Activated T-helper 17 cell treated with anti-CD3 and anti-CD28 coated beads, Interleukin-2, amount 50 U/mL, for 72 hours (primary cell): ENCODE measurements at places on chromosomes 3 and 15. TPM values are rescaled to one million over a fixed set of nuclear protein-coding genes. Genes with fewer than 3 reads are reported as not detected.

- no peak for ATAC-seq
These were observed 165.7 kb upstream of the TSC22D2 start for GRCh38 chr3:150242220-150242936.

GRCh38 chr3:103614719-103615118 is 1179.9 kb downstream of the ZPLD1 start:
- ATAC-seq, result no peak

GRCh38 chr3:11717768-11718636 is 74.3 kb upstream of the VGLL4 start:
- ATAC-seq, result no peak

DNA sequence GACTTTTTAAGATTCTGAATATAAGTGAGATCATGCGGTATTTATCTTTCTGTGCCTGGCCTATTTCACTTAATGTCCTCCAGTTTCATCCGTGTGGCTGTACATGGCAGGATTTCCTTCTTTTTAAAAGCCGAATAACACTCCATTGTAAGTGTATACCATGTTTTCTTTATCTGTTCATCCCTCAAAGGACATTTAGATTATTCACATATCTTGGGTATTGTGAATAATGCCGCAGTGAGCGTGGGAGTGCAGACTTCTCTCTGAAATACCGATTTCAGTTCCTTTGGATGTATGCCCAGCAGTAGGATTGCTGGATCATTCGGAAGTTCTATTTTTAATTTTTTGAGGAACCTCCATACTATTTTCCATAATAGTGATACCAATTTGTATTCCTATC is 136.1 kb downstream of the APBA2 start:
- ATAC-seq, result no peak

DNA sequence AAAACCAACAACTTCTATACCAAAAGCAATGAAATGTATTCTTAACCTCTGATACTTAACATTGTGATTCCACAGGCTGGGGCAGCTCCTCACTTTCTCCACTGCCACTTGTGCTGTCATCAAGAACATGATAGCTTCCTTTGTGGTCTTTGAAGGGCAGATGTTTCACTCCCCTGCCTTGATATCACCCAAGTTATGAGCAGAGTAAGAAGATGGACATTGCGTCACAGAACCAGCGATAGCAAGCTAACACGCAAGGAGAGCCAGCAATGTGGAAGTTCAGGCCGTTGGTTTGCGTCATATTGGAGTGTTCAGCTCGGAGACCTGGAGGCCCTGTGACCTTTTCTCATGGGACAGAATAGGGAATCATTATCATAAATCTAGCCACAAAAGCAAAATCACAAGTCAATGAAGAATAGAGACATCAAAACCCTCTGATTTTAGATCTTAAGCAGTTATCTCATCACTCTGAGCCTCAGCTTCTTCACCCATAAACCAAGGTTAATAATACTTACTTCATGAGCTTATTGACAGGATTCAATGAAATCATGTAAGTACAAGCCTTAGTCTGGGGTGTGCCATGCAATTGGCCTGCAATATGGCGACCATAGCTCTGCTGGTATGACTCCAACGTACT is 183.8 kb upstream of the THBS1 start:
- no peak for ATAC-seq

PRICKLE2 gene
- not detected for total RNA-seq
